Heart right ventricle (tissue), 16 donors: ENCODE measurements at places on chromosomes 16 and 17. TPM values are rescaled to one million over a fixed set of nuclear protein-coding genes. Genes with fewer than 3 reads are reported as not detected.

Gene ZNF385C
- 0.29 TPM for polyA plus RNA-seq

DNA sequence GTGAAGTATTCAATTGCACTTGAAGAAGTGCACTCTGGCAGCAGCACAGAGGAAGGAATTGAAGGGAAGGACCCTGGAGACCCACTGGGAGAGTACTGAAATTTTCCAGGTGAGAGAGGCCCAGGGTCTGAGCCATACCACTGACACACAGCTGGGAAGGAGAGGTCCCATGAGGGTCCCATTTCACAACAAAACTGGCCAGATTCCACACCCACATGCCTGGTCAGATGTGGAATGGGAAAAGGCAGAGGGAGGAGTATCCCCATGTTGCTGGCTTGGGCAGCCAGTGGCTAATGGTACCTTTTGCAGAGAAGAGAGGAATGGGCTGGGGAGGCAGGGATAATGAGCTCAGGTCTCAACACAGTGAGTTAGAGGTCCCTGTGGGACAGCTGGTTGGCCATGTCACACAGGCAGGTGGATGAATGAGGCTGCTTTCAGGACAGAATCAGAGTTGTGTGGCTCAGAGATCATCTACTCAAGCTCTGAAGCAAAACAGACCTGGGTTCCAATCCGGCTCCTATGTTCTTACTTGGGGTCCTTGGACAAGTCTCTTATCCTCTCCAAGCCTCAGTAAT lies 26.2 kb upstream of the NGFR start:
- DNase-seq: no peak

DNA sequence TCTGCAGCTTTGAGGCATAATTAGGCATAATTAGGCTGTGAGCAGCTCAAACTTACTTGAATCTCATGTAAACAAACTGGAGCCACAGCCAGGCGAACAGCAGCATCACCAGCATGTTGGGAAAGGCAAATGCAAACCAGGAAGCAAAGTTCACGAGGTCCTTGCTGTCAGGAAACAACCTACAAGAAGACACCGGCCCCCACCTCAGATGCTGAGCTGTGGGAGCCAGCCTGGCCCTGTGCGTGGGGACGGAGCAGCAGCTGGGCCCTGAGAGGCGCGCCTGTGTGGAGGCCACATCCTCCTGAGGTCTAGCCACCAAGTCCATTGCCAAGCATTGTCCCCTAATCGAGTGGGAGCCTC lies 12.2 kb downstream of the SLC13A5 start:
- DNase-seq: no peak

DNA sequence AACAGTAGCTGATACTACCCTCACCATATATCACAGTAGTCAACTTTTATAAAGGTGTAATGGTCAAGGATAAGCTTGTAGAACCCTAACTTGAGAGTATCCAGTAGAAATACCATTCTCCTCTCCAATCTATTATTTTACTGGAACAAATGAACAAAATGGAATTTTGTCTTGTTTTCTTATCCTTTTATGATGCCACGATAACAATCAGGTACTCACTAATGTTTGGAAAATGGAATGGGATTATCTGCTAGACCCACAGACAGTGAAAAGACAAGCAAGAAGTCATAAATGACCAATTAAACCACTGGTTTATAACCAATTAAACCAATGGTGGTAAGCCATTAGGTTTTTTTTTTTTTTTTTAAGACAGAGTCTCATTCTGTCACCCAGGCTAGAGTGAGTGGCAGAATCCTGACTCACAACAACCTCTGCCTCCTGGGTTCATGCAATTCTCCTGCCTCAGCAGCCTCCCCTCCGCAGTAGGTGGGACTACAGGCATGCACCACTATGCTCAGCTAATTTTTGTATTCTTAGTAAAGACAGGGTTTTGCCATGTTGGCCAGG lies 10.4 kb downstream of the GPATCH8 start:
- DNase-seq: no peak

DNA sequence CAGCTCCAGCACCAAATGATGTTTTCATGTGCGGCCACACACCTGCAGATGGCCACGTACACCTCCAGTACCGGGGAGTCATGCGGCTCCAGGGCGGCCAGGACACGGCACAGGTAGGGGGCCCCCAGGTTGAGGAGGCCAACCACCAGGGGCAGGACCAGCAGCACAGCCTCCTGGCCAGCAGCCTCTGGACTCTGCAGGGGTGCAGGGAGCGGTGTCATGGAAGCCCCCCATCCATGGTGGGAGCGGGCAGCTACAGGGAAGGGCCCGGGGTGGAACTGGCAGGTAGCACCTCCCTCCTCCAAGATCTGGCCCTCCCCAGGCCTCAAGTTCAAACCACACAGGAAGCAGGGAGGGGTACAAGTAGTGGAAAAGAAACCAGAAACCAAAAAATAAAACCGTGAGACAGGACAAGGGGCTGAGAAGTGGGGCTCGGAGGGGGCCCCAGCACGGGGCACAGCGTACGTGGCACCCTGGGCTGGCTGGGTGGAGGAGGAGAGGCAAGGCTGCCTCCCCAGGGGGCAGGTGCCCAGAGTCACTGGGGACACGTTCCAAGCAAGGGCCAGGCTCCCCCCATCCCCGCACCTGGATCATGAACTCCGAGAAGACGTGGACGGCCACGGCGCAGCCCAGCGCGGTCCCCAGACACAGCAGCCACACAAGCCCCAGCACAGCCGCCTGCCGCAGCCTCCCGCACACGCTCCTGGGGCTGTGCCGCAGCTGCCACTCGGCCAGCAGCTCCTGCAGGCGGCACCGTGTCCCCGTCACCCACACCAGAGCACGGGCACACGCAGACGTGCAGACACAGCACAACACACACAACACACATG lies 7.4 kb downstream of the TMC6 start:
- DNase-seq: no peak

- DNase-seq: peak; percentile 97
Observed at GRCh38 chr17:34252444-34253138, 2.5 kb upstream of the CCL2 start.

Gene ELMO3
- polyA plus RNA-seq: 1.3 TPM

GRCh38 chr17:16371742-16372141 lies 9.1 kb upstream of the UBB start:
- DNase-seq: peak; percentile 38

Gene ERN2
- polyA plus RNA-seq: not detected

DNA sequence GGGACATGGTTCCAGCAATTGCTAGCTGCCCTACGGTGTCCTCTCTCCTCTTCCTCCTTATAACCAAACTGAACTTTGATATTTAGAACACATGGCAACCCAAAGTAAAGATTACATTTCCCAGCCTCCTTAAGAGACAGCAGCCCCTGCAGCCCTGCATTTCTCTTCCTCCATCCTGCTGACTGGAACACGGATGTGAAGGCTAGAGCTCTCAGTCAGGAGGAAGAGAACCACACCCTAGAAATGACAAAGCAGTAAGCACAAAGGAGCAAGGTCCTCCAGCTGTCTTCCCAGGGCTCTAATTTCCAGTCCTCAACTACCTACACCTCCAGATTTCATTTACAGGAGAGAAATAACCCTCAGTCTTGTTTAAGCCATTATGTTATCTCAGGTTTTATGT lies 10.9 kb downstream of the DYNC1LI2 start:
- DNase-seq: peak; percentile 26

GRCh38 chr16:28087140-28087660 lies 23.7 kb upstream of the GSG1L start:
- DNase-seq: no peak

- no peak for DNase-seq
Observed at GRCh38 chr16:2471653-2472487, 773 bp downstream of the NTN3 start.

GRCh38 chr16:50151322-50151721 lies 1.8 kb upstream of the TENT4B start:
- DNase-seq: no peak

DNA sequence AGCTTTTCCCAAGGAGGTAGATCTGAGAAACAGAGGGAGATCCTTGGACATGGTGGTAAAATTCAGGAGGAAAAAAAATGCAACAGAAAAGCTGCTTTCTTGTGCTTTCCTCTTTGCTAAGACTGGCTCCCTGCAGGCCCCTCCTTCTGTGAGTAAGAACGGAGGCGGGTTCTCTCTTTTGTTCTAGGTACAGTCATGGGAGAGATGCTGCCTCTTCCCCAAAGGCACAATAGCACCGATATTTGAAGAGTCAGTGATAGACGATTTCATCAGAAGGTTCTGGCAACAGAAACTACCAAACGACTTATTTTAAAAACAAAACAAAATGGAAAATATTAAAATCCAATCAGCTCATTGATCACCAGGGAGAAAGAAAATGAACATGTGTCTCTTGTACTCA lies 32.6 kb upstream of the KIFC3 start:
- no peak for DNase-seq
